BJ (cell line): ENCODE measurements at places on chromosomes 13 and 19. TPM values are rescaled to one million over a fixed set of nuclear protein-coding genes. Genes with fewer than 3 reads are reported as not detected.

- DNase-seq, result no peak
Measured at GRCh38 chr19:18594824-18595373, 6.3 kb downstream of the REX1BD start.

DNA sequence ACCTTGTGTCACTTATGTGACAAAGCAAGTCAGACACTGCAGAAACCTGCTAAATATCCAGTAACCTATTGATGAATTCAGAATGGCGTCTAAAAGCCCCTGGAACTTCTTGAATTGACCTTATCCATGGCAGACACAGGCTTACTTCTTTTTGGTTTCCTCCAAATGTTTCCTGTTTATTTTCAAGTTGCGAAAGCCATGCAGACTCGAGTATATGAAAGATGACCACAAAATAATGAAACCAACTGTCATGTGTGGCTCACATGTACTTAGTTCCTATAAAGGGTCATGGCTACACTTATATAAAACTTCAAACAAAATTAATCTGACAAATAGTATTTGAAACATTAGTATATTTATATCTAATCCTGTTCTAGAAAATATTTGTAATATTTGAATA is 113.1 kb upstream of the FNDC3A start:
- DNase-seq, result no peak

DNA sequence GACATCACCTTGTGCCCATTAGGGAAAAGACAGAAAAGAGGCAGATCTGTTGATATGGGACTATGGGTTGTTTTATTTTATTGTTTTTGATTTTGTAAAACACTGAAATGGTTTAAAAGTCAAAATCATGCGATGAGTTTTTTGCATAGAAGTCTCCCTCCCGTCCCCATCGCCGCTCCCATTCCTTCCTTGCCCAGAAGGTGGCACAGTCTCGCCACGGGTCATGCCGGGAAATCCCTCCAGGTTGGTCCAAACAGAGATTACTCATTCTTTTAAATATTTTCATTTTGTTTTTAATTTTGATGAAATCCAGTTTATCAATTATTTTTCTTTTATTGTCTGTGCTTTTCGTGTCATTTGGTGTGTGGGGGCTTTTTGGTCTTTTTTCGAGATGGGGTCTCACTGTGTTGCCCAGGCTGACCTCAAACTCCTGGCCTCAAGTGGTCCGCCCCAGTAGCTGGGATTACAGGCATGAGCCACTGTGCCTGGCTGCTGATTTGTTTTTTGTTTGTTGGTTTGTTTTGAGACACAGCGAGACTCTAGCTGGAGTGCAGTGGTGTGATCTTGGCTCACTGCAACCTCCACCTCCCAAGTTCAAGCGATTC is 9.2 kb downstream of the PGPEP1 start:
- DNase-seq, result no peak

- no peak for DNase-seq
Measured at GRCh38 chr13:49026851-49027250, 51.1 kb downstream of the FNDC3A start.

- no peak for DNase-seq
Measured at GRCh38 chr19:19321141-19321577, 530 bp downstream of the MAU2 start.

DNA sequence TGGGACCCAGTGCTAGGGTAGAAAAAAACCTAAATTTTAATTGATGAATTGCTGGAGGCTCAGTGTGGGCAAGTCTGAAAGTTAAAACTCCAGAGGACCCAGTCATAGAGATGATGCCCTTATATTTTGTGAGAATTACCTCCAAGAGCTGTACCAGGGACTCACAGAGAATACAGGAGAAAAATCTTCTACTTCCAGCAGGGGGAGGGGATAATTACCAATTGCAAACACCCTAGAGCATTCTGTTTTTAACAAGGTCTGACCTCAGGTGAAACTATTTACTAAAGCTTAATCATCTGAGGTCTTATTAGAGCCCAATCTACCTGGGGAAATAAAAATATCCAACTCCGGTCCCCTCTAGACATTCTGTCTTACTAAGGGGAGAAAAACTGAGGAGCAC is 994.7 kb upstream of the MIR17HG start:
- DNase-seq, result no peak

DNA sequence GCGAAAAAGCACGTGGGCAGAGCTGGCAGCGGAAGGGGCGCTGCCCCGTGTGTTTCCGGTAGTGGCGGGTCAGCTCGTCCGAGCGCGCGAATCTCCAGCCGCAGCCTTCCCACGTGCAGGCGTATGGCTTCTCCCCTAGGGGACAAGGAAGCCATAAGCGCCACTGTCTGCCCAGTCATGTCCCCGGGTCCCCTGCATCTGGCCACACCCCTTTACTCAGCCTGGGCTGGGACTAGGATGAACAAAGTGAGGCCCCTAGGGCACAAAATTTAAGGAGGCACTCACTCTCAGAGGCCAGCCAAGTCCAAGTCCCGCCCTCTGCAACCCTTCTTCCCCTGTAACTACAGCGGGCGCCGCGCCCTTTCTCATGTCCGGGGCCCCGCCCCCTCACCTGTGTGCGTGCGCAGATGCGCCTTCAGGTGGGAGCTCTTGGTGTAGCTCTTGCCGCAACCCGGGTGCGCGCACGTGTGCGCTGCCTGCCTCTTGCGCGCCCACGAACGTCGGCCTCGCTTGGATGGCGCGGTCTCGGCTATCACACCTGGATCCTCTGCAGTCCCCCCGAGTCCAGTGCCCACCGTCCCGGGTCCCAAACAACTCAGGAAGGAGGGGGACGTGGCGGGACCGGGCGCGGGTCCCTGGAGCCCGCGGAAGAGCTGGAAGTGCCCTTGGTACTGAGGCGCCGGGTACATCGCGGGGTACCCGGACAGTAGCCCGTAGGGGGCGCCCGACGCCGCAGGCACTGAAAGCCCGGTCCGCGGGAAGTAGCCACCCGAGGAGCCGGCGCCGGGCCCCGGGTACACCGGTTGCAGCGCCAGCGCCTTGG is 1.9 kb downstream of the KLF1 start:
- no peak for DNase-seq

GRCh38 chr19:46608581-46609345 is 7.6 kb downstream of the CALM3 start:
- no peak for DNase-seq

DNA sequence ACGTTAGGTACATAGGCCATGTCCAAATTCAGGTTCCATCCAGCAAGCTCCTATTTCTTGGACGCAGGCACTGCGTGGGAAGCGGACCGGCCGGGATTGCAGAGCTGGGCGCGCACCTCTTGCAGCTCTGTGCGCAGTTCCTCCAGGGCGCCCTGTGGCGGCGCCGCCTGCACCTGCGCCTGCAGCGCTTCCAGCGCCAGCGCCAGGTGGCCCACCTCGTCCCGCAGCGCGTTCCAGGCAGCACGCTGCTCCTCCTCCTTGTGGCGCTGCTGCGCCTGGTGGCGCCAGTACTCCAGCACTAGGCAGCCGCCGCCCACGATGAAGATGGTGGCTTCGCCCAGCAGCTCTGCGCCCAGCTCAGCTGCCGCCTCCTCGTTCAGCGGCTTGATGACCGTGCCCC is 31.1 kb downstream of the OPA3 start:
- no peak for DNase-seq

GRCh38 chr13:31739226-31739625 is at the start of gene RXFP2:
Gene RXFP2, plus strand, starts transcription at chr13:31739526. Its CDS starts 87 bp downstream, at chr13:31739613.
- DNase-seq, result no peak

GRCh38 chr13:102550507-102550906 is 46.3 kb upstream of the TPP2 start:
- no peak for DNase-seq

- DNase-seq, result no peak
Measured at GRCh38 chr13:28415994-28416421, 78.9 kb downstream of the FLT1 start.

GRCh38 chr13:24192811-24193162 is 32.3 kb downstream of the SPATA13 start:
- DNase-seq, result no peak

GRCh38 chr19:49684251-49684982 is 5.0 kb upstream of the ADM5 start:
- DNase-seq, result no peak

DNA sequence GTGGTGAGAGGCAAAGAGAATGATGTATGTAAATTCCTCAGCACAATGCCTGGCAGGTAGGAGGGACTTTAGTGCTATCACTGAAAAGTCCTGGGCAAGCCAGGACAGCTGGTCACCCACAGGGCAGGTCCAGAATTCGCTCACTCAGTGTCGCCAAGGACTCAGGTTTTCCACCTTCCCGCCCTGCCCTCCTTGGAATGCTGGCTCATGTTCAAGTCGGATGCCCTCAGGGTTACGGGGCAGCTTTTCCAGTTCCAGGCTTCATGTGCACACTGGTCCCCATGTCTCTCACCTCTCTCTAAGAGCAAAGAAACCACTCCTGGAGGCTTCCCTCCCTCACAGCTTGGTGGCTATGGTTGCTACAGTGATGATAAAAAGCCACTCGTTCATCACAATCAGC is 24.8 kb upstream of the NAXD start:
- no peak for DNase-seq

PPM1N gene
- 1.0 and 1.2 TPM in 2 replicates for polyA plus RNA-seq

IGFLR1 gene
- 1.1 and 1.9 TPM in 2 replicates for polyA plus RNA-seq

TUBB4A gene
- polyA plus RNA-seq, result not detected in 2 replicates

ELSPBP1 gene
- not detected in 2 replicates for polyA plus RNA-seq

ZNF730 gene
- polyA plus RNA-seq, result 0.27 and 0.37 TPM in 2 replicates

GSK3A gene
- polyA plus RNA-seq, result 27.7 and 36.1 TPM in 2 replicates

IL11 gene
- polyA plus RNA-seq, result 11.9 and 16.4 TPM in 2 replicates

TNNT1 gene
- polyA plus RNA-seq, result 10.4 and 10.5 TPM in 2 replicates

C13orf46 gene
- polyA plus RNA-seq, result 0.58 and 0.65 TPM in 2 replicates
